HTR-8/SVneo (cell line): ENCODE measurements at places on chromosomes 2 and 18.

GRCh38 chr18:8301427-8302172, 307.6 kb upstream of the RAB12 start:
- DNase-seq = no peak

GRCh38 chr18:73839441-73839840, 308.2 kb downstream of the FBXO15 start:
- DNase-seq = no peak

- DNase-seq = no peak
Measured at GRCh38 chr2:216810399-216811160, 49.3 kb downstream of the TNP1 start.

DNA sequence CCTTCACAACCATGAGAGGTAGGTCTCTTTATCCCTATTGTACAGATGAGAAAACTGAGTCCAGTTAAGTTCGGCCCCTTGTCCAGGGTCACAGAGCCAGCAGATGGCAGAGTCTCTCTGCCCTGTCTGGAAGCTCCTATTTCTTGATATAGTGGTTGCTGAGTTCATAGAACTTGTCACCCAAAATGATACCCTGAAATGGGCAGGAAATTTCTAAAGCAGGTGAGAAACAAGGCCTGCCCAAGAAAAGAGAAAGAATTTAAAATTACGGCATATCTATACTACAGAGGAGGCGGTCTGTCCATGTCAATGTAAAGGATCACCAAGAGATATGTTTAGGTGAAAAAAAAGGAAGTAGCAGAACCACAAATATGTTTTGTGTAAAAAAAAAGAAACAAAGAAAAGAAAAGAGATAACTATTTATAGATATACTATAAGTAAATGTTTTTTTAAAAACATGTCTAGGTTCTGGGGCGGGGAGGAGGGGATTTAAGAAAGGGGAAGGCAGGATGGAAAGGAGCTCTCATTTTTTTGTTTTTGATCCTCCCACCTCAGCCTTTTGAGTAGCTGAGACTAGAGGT, 39.8 kb downstream of the MYO7B start:
- DNase-seq = no peak
